Stimulated activated CD4-positive, alpha-beta T cell treated with anti-CD3 and anti-CD28 coated beads, Interleukin-4, amount 100 ng/mL, for 48 hours (primary cell): ENCODE measurements at places on chromosomes 7 and 10.

DNA sequence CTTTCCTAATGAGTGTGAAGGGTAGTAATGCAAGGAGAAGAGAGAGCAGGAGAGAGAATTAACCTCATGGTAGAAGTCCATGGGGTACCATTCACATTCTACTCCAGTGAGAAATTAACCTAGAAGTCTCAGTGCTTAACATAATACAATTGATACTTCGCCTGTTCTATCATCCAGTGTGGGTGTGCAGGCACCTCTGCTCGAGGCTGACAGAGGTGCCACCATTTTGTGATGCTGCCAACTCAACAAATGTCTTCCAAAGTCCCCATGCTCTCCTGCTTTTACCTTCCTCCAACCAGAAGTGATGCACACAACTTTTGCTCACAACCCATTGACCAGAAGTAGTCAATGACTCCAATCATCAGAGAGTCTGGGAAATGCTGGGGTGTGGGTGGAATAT, 118.3 kb upstream of the LAMB4 start:
- no peak for DNase-seq

DNA sequence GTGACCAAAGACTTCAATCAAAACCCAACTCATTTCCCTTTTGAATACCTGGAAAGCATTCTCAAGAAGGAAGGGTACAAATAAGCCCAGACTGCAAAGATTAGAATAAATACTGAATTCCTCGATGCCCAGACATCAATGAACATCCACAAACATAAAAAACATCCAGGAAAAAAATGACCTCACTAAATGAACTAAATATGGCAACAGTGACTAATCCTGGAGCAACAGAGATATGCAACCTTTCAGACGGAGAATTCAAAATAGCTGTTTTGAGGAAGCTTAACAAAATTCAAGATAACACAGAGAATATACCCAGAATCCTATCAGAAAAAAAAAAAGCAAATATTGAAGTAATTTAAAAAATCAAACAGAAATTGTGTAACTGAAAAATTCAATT, 43.2 kb downstream of the PCLO start:
- DNase-seq, result no peak

DNA sequence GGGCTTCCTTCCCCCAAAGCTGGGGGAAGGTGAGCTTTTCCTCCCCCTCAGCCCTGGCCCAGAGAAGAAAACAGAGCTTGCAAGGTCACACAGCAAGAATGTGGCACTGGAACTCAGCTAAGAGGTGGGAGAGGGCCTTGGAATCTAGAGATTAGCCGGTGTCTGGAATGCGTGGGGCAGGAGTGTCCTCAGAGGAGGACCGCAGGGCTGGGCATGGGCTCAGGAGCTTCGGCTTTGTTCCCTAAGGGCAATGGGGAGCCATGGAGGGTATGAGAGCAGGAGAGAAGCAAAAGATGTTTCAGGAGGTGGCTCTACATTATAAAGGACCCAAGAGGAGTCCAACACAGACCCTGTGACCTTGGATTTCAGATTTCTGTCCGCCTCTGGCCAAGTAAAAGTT, 127.2 kb upstream of the TNRC18 start:
- no peak for DNase-seq

DNA sequence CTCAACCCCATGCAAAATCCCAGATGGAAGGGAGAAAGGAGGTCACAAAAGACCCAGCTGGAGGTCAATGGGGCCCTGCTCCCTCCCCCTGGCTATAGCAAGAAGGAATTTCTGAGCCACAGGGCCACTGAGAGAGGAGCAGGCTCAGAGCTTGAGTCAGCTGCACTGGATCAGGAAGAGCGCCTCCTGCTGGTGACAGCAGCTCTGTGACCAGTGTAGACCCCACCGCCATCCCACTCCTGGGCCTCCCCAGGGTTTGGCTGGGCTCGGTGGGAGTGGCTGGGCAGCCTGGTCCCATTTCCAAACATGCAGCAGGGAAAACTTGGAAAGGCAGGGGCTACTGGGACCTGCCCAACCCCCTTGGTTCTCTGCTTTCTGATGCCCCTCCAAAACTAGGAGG, 31.5 kb upstream of the PRLHR start:
- DNase-seq, result no peak

- DNase-seq, result no peak
Observed at GRCh38 chr10:119830851-119831250, 41.8 kb downstream of the MCMBP start.

DNA sequence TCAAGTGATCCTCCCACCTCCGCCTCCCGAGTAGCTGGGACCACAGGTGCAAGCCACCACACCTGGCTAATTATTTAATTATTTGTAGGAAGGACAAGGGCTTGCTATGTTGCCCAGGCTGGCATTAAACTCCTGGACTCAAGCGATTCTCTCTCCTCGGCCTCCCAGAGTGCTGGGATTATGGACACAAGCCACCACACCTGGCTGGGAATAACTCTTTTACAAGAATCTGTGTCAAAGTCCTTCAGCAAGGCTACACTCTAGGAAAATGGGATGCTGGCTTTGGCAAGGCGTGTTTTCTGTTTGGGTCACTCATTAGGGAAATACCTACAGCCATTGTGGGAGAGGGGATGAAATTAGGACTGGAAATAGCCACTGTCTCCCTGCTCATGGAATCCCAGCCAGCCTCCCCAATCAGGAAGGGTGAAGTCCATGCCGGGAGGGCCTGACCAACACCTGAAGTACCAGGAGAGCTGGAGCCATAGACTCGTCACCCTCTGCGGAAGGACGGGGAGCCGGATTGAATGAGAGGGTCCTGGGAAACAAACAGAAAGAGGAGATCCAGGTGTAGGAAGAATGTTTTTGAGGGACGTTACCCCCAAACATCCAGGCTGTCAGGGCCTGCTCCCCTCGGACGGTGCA, 72.2 kb upstream of the MYL10 start:
- no peak for DNase-seq

DNA sequence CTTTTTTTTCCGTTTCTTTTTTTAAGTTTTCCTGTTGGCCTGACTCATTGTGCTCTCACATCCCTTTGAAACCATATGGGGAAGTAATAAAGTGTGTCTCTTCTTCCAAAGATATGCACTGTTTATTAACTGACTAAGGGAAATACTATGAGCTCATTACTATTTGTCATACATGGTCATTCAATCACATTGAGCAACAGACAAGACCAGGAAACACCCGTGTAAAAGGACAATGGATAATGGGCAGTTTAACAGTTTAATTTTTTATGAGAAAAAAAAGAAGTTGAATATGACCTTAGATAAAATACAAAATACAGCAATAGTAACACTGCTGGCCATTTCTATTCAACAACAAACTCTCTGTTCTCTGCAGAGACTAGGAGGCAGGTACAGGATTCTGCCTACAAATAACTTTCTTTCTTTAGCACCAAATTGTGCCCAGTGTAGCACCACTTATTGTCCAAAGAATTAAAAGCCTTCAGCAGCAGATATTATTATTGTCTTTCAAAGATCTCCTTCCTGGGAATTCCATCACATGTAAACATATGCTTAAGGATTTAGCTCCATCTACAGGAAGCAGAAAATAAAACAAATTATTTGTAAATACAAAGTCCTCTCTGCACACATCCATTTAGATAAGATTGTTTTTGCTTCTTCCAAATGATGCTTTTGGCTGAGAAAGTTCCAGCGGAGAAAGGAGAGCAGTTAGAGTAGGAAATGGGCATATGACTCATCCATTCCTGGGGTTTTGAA, 55.0 kb upstream of the AKR1E2 start:
- DNase-seq, result no peak

GRCh38 chr10:35600193-35600592, 4.9 kb upstream of the GJD4 start:
- no peak for DNase-seq

GRCh38 chr7:157951300-157952049, 614.7 kb downstream of the DNAJB6 start:
- DNase-seq, result no peak

DNA sequence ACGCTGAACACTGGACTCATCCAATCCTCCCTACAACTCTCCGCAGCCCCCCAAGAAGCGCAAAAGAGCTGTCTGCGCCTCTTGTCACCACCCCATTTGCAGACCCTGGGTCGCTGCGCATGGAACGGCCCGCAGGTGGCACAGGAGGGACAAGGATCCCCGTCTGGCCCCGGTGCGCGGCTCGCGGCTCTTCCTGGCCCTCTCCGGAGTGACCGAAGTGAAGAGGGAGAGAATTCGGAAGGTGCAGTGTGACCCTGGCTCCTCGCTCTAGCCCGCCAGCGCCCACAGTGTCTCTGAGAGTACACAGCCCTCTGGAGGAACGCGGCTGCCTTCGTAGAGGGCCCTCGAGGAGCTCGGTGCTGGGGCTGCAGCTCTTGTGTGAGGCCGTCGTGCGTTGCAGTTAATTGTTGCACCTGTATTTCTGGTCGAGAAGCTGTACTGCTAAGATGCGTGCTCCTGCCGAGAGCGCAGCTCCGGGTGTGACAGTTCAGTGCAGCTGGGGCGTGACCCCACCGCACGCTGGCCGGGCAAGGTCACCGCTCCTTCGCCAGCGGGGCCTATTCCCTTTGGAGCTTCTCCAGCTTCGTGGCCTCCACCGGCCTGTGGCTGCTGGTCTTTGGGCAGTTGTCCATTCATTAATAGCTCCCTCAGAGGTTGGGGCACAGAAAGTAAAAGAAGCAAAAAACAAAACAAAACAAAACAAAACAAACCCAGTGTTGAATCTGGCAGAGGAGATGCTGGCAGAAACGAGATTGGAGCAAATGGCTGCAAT, 119.0 kb downstream of the SEC23IP start:
- no peak for DNase-seq

DNA sequence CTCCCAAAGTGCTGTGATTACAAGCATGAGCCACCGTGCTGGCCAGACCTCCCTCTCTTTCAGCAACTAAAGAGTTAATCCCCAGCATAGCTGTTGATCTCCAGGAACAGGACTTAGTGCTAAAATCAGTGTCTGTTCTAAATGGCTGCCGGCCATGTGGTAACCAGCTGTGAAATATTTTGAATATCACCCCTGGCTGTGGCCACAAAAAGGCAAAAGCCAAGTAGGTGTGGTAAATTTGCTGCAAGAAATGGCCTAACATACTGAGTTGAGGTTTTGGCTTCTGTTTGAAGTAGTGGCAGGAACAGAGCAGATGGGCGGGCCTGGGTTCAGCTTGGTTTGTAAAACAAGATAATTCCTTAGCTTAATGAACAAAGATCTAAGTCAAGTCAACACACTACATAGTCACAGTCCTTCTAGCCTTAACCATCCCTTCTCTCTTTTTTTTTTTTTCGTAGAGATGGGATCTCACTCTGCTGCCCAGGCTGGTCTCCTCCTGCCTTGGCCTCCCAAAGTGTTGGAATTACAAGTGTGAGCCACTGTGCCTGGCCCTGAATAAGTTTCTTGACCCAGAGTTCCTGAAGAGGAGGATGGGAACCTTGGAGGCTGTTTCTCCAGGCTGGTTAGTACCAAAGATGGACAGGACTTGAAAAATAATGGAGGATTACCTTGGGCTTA, 22.7 kb upstream of the AGFG2 start:
- no peak for DNase-seq

DNA sequence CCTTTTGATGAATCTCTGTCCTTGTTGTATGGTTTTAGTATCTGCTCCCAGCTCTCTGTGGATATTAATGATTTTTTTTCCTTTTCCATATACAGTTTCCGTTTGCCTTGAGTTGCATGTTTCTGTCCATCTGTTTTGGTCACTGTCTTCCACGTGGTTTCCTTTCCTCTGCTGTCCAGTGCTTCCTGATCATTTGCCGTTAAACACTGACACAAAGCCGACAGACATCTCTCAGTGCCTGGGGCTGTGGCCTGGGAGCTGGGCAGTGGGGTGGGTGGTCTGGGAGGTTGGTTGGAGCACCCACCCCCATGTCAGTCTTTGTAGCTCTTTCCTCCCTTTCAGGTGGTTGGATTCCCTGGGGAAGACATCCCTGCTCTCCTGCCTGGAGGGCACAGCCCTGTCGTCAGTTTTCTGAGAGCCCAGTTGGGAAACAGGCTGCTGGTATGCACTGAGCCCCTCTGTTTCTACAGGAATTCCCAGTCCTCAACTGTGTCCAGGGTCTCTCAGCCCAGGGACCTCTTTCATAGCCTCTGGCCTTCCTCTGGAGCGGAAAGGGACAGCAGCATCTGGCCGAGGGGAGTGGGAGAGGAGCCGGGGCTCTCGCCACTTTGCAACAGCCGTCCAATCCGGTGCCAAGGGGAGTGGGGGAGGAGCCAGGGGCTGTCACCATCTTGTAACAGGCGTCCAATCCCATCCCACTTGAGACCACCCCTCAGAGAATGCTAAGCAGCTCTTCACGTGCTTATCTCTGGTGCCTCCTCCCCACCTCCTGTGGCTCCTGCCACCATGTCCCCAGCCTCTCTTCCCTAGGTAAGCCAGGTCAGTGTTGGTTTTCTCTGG, 26.7 kb upstream of the MKI67 start:
- no peak for DNase-seq

DNA sequence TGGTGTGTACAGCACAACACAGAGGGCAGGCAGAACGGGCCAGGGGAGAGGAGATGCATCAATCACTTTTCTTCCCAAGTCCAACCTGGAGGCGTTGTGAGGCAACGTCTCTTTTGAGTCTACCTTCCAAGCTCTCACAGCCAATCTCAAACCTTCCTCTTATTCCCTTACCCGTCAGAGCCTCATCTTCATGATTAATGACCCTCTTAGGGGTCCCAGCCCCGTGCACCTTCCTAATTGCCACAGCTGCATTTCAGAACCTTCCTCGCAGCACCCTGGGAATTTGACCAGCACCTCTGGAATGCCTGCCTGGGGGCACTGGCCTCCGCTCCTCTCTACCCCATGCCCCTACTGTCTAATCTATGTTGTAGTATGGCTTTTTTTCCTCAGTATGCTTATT, 169.3 kb upstream of the PRR15 start:
- no peak for DNase-seq

- no peak for DNase-seq
Observed at GRCh38 chr10:46530249-46531186, 25.9 kb downstream of the GPRIN2 start.

DNA sequence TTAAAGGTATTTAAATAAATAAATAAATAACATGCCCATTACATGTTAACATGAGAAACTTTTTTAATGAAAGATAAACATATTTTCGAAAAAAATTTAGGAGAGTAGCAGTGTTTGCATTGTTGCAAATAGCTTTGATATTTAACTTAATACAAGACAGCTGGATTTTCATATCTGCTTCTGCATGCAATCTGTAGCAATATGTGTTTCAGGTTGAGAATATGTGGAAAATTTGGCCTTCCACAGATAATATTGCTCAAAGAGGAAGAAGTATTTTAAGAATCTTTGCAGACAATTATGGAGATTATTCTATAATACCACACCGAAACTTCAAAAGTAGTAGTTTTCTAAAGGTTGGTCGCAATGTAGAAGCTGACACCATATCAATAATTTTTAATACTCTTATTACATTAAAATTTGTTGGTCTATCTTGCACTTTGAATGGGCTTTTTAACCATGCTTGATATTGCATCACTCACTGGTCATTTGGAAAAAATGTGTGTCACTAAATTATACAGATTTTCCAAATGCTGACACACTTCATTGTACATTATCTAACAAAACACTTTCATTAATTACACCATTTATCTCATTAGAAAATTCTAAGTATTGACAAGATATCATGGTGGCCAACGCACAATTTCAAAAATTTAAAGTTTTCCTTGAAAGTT, 229.8 kb upstream of the HDAC9 start:
- DNase-seq, result no peak

GRCh38 chr10:70192326-70192968, 22.1 kb upstream of the SAR1A start:
- DNase-seq, result no peak
